NCI-H69 (cell line): ENCODE measurements at places on chromosomes 13 and 19.
A peak's percentile ranks its signal among the peaks of the same experiment; 100 is the strongest.

GRCh38 chr13:31035185-31035965 lies 102.9 kb downstream of the TEX26 start:
- no peak for DNase-seq

- DNase-seq = peak; percentile 61
These were observed 17.0 kb upstream of the TMEM255B start for GRCh38 chr13:113742000-113742441.

DNA sequence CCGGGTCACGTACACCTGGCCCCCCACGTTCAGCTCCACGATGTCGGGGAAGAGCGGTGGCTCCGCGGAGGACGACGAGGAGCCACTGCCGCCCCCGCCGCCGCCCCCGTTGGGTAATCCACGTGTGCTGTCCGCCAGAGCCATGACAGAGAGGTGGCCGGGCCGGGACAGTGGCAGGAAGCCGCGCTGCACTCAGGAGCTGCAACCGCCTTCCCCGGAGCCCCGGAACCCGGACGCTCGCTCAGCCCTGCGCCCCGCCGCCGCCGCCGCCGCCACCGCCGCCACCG lies 257 bp downstream of the KCTD12 start:
- DNase-seq = no peak

- DNase-seq = peak; percentile 87
These were observed 133.9 kb downstream of the DCT start for GRCh38 chr13:94345374-94346195.

GRCh38 chr13:100196375-100196774 lies 107.5 kb downstream of the PCCA start:
- DNase-seq = no peak

GRCh38 chr19:8044018-8044417 lies 8.5 kb upstream of the CCL25 start:
- DNase-seq = no peak

DNA sequence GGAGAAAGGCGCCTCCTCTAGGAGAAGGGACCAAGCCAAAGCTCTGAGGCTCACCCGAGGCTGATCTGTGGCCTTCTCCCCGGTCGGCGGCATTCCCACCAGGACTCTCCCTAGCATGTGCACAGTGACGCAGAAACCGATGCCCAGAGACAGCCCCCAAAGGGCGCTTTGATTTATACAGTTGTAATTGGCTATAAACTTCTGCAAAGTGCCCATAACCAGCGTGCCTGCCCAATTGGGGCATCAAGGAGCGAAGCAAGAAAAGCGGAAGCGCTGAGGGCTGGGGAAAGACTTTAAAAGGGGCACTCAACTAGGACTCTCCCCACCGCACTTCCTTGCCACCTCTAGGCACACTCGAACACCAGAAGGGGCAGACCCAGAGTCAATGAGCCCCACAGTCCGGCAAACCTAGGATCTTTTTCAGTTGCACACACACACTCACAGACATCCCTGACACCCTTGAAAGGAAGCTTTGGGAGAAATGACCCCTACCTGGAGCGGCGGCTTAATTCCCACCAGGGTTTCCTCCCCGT lies 1.8 kb downstream of the CDX2 start:
- no peak for DNase-seq

DNA sequence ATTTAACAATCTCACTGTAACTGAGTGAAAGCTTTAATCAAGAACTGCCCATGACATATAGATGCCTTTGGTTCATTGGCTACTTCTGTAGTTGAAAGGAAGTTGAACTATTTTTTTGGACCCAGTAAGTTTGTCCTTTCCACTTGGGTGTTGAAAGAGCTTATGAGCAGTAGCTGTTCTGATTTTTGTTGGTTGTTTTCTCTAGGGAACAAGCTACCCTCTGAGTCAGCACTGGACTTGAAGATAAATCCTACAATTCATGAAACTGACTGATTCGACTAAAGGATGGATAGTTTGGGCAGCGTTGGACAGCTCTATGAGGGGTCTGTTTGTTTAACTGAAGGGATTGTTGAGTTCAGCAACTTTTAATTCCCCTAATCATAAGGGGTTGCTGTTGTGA lies 101.0 kb downstream of the PAN3 start:
- no peak for DNase-seq

GRCh38 chr13:35292329-35292728 lies 184.2 kb downstream of the MAB21L1 start:
- DNase-seq = no peak
